Aorta (tissue), 5 donors: ENCODE measurements at places on chromosomes 6 and 20. TPM values are rescaled to one million over a fixed set of nuclear protein-coding genes. Genes with fewer than 3 reads are reported as not detected.

DNA sequence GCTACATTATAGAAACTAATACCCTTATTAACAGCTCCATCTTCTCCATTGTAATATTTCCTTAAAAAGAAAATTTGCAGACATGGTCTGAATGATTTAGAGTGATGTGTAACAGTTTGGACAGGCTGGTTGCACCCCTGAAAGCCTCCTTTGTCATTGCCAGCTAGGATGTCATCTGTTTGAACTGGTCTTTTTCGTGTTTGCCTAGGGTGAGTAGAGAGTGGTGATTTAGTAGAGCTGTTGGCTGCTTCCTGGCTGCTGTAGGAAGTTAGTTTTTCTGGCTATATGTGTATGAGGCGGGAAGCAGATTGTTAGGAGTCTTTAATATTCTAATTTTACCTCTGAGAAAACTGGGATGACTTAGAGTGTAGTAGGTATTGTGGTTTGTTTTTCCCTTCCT, 101.1 kb downstream of the ZFAND3 start:
- DNase-seq: no peak
- no peaks in the 10 kb centered on the region for H3K36me3 ChIP-seq
- H3K4me3 ChIP-seq: no peak overlapping the region
- no peaks in the 10 kb centered on the region for H3K27me3 ChIP-seq
- no peaks in the 10 kb centered on the region for H3K4me1 ChIP-seq

DNA sequence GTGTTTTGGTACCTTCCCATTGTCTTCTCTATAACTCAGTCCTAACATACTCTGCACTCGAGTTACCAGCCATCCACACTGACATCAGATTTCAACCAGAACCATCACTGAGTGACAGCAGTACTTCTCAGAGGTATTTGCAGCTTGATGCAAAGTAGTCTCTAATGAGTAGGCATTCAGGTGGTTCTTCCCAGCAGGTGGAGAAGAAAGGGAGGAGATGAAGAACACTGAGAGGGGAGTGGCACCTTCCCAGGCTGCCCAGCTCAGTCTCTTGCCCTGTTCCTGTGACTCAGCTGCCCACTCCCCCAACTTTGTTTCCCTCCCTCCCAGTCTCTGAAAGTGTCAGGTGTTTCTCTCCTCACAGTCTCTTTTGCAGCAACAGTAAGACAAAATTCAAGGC, 38.7 kb upstream of the SMIM28 start:
- no peak for DNase-seq
- H3K4me1 ChIP-seq: no peaks in the 10 kb centered on the region
- H3K4me3 ChIP-seq: no peak overlapping the region
- no peaks in the 10 kb centered on the region for H3K27me3 ChIP-seq

RGS17 gene
- polyA plus RNA-seq: 2.8 TPM

ASIP gene
- not detected for polyA plus RNA-seq

DNA sequence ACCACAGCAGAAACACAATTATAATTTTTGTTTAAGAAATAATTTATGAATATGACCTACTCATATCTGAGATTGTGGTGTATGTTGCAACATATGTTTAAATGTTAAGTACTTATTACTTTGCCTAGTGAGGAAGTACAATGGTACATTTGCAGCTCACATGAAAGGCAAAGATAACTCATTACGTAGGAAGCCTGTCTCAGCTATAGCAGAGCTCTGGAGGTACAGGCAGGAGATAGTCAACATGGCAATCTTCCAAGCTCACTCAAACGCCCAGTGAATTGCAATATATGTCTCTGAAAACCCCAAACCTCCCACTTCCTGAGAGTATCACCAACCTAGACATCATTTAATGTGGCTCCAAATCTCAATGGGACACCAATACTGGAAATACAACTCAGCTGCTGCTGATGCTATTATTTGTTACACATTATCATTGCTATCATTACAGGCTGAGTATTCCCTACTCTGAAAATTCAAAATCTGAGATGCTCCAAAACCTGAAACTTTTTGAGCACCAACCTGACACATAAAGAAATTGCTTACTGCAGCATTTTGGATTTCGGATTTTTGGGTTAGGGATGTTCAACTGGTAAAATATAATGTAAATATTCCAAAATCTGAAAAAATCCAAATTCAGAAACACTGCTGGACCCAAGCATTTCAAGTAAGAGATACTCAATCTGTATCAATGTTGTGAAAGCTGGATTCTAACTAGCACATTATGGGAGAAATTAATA, 25.1 kb upstream of the GSTA4 start:
- no peaks in the 10 kb centered on the region for H3K27me3 ChIP-seq
- H3K27ac ChIP-seq: no peak overlapping the region
- peaks cover 9% of the 10 kb centered on the region for H3K36me3 ChIP-seq
- DNase-seq: no peak

LY6G6D gene
- polyA plus RNA-seq: not detected

TCP11 gene
- not detected for polyA plus RNA-seq

DNA sequence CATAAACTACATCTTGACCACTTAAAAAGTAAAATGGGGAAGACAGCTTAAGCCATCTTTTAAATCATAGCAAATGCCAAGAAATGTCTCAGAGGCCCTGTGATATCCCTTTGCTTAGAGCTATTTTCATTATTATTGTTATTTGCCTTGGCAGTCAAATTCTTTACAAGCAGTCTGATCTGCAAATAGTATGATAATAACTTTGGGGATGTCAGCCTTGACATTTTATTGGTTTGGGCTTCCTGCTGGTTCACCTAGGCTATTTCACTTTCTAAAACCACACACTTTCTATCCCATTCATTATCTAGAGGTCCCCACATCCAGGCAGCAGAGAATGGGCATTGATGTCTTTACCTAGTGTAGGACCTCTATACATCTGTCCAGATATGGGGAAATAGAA, 125.1 kb downstream of the PDE7B start:
- H3K27me3 ChIP-seq: no peaks in the 10 kb centered on the region
- no peaks in the 10 kb centered on the region for H3K4me1 ChIP-seq
- H3K4me3 ChIP-seq: no peak overlapping the region
- no peak for DNase-seq
- H3K27ac ChIP-seq: no peak overlapping the region
- no peaks in the 10 kb centered on the region for H3K36me3 ChIP-seq

DNA sequence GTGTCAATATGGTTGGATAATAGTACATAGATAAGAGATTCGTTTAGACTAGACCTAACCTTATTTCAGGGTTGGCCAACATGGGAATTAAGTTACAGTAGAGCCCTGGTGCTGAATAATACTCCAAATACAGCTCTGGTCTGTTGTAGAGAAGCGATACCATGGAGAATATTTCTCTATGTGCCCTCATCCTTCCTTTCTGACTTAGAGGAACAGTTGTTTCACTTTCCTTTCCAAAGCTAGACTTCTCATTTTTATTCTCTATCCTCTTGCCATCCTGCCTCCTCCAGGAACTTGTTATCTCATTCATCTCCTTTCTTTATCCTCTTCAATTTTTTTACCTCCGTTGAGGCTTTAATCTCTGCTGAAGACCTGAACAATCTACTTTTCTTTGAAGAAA, 68.9 kb downstream of the EDN1 start:
- H3K27ac ChIP-seq: no peak overlapping the region
- no peaks in the 10 kb centered on the region for H3K36me3 ChIP-seq
- no peaks in the 10 kb centered on the region for H3K27me3 ChIP-seq
- H3K4me3 ChIP-seq: no peak overlapping the region

- no peak overlapping the region for H3K4me3 ChIP-seq
- no peaks in the 10 kb centered on the region for H3K27me3 ChIP-seq
- no peak overlapping the region for H3K27ac ChIP-seq
- no peak for DNase-seq
- H3K4me1 ChIP-seq: no peaks in the 10 kb centered on the region
- H3K36me3 ChIP-seq: no peaks in the 10 kb centered on the region
These were observed 2.8 kb upstream of the RBPJL start for GRCh38 chr20:45303586-45304463.

- no peak overlapping the region for H3K4me3 ChIP-seq
- H3K27ac ChIP-seq: no peak overlapping the region
- H3K36me3 ChIP-seq: peaks cover 5% of the 10 kb centered on the region
- no peaks in the 10 kb centered on the region for H3K4me1 ChIP-seq
These were observed 135.4 kb downstream of the JPH2 start for GRCh38 chr20:44051661-44052000.

DNA sequence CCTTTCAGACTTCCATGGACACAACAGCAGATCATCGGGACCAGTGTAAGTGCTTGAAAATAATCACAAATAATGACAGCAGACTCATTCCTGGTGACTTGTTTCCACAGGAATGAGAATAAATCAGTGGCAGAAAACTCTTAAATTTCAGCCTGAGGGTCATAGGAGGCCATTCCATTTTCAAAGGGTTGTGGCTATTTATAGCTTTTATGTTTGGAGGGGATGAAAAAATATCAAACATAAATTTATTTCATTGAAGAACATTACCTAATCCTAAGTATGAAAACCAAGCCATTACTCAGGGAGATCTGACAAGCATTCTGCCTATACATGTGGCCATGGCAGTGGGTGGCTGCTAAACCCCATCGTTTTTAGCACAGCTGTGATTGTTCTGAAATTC, 173.6 kb upstream of the CNR1 start:
- H3K27ac ChIP-seq: no peak overlapping the region
- H3K36me3 ChIP-seq: no peaks in the 10 kb centered on the region
- H3K4me3 ChIP-seq: no peak overlapping the region
- no peaks in the 10 kb centered on the region for H3K4me1 ChIP-seq
- H3K27me3 ChIP-seq: no peaks in the 10 kb centered on the region

DNA sequence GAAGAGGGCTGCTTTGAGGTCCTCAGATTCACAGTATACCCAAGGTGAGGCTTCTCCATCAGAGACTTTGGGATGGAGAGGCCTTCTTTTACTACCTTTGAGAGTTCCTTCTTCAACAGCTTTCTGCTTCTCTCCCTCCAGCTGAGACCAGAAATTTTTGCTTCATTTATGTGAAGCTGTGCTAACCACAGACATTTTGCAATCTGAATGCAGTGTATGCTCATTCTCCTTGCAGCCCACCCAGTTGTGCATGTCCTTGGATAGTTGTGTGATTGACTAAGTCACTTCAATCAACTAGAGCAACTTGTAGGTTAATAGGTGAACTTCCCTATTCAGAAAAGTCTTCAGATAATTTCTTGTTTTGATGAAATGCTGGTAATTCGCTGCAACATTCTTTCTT, 20.1 kb downstream of the DCBLD1 start:
- no peak overlapping the region for H3K4me3 ChIP-seq
- peaks cover 2% of the 10 kb centered on the region for H3K36me3 ChIP-seq
- DNase-seq: no peak
- no peaks in the 10 kb centered on the region for H3K27me3 ChIP-seq
- H3K4me1 ChIP-seq: no peaks in the 10 kb centered on the region
- H3K27ac ChIP-seq: no peak overlapping the region

SLC17A9 gene
- 5.3 TPM for polyA plus RNA-seq

DNA sequence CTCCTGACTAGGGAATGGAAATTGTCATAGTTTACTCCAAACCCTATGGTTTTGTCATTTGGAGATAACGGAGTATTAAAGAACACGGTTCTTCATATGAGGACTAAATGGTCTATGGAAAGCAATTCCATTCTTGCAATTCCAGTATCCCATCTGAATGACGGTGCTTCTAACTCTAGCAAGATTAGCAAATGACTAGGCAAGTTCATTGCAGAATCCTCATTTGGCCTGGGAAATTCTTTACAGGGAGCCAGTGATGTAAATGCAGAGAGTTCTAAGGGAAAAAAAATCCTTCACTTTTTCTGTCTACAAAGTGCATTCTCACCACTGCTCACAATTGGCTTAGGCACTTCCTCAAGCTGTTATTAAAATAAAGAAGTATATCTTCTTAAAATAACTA, 111.5 kb downstream of the MOXD1 start:
- H3K27me3 ChIP-seq: no peaks in the 10 kb centered on the region
- H3K36me3 ChIP-seq: no peaks in the 10 kb centered on the region
- H3K4me1 ChIP-seq: no peaks in the 10 kb centered on the region
- no peak overlapping the region for H3K27ac ChIP-seq
- H3K4me3 ChIP-seq: no peak overlapping the region

GZF1 gene
- 6.0 TPM for polyA plus RNA-seq

- DNase-seq: no peak
- H3K4me1 ChIP-seq: no peaks in the 10 kb centered on the region
- H3K36me3 ChIP-seq: peaks cover 4% of the 10 kb centered on the region
These were observed 302.3 kb downstream of the KIF16B start for GRCh38 chr20:16270989-16271388.

DNA sequence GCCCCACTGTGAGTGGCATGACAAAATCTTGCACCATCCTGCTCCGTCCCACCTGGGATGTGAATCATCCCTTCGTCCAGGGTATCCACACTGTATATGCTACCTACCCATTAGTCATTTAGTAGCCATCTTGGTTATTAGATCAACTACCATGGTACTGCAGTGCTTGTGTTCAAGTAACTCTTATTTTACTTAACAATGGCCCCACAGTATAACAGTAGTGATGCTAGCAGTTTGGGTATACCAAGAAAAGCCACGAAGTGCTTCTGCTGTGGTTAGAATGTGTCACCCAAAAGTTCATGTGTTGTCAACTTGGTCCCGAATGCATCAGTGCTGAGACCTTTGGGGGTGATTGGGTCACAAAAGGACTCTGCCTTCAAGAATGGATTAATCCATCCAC, 11.7 kb downstream of the OSER1 start:
- no peaks in the 10 kb centered on the region for H3K4me1 ChIP-seq
- H3K27ac ChIP-seq: no peak overlapping the region
- DNase-seq: no peak
- no peak overlapping the region for H3K4me3 ChIP-seq

- no peak overlapping the region for H3K27ac ChIP-seq
- no peaks in the 10 kb centered on the region for H3K36me3 ChIP-seq
- H3K4me1 ChIP-seq: no peaks in the 10 kb centered on the region
- no peak for DNase-seq
- H3K27me3 ChIP-seq: no peaks in the 10 kb centered on the region
- H3K4me3 ChIP-seq: no peak overlapping the region
These were observed 75.1 kb downstream of the EDN3 start for GRCh38 chr20:59375541-59375940.

DNA sequence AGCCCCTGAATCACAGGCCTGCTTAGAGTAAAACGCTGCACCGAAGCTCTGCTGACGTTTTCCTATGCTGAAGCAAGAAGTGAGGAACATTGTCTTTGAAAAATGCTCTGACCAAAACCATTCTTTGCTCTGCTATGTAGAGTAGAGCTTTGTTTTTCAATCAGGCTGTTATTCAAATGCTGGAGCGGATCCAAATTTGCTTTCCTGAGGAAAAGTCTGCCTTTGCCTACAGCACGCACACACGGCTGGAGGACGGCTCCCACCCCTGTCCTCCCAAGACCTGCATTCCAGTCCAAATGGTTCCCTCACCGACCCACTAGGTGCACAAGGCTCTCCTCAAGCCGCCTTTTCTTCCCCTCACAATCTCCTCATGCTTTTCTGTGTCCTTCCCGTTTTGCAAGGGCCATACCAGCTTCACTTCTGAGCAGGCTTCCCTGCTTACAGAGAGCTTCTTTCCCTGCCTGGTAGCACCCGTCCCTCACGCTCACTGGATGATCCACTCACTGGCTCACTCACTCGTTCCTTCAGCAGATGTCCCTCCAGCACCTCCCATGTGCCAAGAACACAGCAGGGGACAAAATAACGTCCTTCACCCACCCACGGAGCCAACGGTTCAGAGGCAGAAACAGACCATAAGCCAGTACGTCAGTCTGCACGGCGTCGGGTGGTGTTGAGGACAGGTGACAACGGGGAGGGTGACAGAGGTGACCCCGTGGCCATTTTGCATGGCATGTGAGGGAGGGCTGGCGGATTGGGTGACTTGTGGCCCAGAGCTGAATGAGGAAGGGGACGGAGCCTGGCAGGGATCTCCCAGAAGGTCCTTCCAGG, 137.9 kb upstream of the NEDD9 start:
- peaks cover 2% of the 10 kb centered on the region for H3K4me1 ChIP-seq
- H3K4me3 ChIP-seq: no peak overlapping the region

- H3K4me3 ChIP-seq: no peak overlapping the region
- H3K27ac ChIP-seq: no peak overlapping the region
- no peaks in the 10 kb centered on the region for H3K4me1 ChIP-seq
- no peaks in the 10 kb centered on the region for H3K27me3 ChIP-seq
These were observed 38.1 kb upstream of the HLA-E start for GRCh38 chr6:30450909-30451841.
